ENCODE measurements at places on chromosomes 4 and X.

DNA sequence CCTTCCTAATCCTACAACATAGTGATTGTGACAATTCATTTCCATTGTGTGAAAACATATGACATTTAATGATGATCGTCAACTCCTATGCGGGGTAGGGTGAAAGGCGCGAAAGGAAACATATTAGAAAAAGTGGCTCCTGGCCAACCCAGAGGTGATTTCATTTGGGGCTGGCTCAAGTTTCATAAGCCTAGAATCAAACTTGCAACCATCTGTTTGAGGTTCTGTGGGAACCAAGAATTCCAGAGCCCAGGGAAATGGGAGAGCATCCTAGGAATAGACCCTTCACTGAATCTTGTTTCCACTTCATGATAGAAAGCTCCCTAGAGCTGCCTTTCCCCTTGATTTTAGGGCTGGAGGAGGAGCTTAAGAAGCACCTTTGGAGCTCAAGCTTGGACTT is 101.3 kb upstream of the EGFL6 start:
- DNase-seq, result no peak

DNA sequence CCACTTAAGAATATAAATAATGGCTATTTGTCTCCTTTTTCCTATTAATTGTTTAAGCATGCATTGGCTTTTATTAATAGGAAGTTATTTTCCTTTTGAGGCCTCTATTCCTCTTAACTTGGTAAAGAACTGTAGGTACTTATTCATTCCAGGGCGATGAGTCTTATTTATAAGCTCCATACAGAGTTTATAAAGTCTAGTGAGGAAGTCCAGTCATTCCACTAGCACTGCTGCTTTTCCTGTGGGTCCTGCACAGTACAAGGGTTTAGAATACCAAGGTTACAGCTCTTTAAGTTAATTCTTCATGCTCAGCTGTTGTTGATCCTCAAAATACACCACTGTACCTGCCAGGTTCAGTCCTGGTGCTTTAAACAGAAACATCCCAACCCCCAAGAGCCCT is 28.5 kb upstream of the WNK3 start:
- no peak for DNase-seq

- DNase-seq, result no peak
Observed at GRCh38 chrX:121504153-121504552, 456.7 kb downstream of the GLUD2 start.

- DNase-seq, result no peak
Observed at GRCh38 chr4:3240936-3241522, 7.9 kb upstream of the MSANTD1 start.

DNA sequence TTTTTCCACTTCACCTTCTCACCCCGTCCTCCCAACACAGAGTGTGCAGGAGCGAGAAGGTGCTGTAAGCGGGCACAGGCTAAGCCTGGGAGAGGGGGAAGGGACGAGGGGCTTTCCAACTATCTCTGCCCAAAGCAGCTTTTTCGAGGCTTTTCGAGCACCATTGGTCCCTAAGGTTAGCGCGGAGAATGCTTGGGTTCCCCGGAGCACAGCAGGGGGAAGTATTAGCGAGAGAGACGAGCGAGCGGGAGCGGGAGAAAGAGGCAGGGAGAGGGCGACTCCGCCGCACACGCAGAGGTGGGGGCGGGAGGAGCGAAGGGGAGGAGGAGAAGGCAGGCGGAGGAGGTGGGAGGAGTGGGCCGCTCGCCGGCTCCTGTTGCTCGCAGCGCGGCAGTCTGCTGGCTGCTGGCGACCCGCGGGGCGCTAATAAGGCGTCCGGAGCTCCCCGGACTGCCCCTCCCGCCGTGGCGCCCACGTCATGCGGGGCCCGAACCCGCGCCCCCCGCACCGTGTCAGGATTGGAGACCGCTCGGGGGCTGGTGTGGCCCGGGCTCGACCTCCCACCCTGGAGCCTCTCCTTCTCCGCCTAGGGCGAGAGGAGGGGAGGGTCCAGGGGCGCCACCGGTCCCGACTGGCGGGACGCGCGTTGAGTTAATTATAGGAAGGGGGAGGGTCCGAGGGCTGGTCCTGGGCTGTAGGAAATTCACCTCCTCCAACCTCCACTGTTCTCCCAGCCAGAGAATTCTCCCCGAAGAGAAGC is at the start of gene ADAMTS3:
Gene ADAMTS3 (minus strand): TSS at position 263 of the 760 bp plus-strand sequence. CDS start 459 bp downstream, outside the sequence.
- peak; percentile 6 for DNase-seq

GRCh38 chr4:113122066-113122465 is 72.6 kb downstream of the ANK2 start:
- no peak for DNase-seq

GRCh38 chrX:24508375-24508774 is 43.3 kb downstream of the PDK3 start:
- DNase-seq, result no peak

- DNase-seq, result no peak
Observed at GRCh38 chrX:17732138-17732783, 5.0 kb upstream of the SCML1 start.

DNA sequence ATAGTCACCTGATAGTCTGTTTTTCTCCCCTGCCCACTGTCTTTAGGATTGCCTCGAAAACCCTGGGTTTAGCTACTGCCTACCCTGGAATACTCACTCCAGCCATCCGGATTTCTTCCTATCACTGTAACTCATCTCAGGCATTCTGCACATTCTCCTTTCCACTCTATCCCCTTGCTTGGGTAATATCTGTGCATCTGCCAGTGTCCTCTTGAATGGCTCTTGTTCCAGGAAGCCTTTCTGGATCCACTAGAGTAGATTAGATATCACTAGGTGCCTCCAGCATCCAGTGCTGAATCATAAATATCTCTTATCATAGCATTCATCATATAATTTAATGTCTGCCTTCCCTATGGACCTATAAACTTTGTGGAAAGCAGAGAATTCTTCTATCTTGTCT is 17.1 kb upstream of the GALNT7 start:
- DNase-seq, result no peak

DNA sequence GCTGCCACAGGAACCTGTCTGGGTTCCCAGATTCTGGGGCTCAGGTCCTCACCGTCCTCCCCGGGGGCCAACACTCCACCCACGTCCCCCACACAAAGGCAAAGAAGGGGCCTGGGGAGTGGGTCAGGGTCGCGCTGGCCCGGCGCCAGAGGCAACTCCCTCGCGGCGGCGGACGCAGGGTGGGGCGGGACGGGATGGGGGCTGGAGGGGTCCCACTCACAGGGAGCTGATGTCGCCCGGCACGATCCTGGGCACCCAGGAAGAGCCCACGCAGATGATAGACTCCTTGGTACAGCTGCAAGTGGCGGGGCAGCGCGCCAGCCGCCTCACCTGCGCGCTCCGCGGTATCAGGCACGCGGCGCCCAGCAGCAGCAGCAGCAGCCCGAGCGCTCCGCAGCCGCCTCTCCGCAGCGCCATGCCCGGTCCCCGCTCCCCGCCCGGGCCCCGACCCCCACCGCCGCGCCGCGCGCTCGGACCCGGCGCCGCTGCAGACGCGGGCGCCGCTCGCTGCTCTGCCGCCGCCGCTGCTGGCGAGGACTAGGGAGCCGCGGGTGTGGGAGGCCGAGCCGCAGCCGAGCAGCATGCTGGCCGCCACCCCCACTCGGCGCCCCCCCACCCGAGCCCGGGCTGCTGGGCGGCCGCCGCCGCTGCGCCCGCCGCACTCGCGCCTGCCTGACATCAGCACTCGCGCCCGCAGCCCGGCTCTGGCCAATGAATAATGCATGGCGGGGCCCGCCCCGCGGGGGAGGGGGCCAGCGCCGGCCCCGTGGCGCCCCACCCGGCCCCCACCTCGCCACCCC is at the start of gene LGI2:
Gene LGI2 (minus strand): TSS at position 670 of the 800 bp plus-strand sequence. CDS start 253 bp downstream, at position 417.
- DNase-seq, result peak; percentile 53

- DNase-seq, result no peak
Observed at GRCh38 chrX:122248681-122249080, 935.4 kb upstream of the GRIA3 start.

- DNase-seq, result no peak
Observed at GRCh38 chrX:55072286-55072685, 2.5 kb upstream of the PAGE2B start.

DNA sequence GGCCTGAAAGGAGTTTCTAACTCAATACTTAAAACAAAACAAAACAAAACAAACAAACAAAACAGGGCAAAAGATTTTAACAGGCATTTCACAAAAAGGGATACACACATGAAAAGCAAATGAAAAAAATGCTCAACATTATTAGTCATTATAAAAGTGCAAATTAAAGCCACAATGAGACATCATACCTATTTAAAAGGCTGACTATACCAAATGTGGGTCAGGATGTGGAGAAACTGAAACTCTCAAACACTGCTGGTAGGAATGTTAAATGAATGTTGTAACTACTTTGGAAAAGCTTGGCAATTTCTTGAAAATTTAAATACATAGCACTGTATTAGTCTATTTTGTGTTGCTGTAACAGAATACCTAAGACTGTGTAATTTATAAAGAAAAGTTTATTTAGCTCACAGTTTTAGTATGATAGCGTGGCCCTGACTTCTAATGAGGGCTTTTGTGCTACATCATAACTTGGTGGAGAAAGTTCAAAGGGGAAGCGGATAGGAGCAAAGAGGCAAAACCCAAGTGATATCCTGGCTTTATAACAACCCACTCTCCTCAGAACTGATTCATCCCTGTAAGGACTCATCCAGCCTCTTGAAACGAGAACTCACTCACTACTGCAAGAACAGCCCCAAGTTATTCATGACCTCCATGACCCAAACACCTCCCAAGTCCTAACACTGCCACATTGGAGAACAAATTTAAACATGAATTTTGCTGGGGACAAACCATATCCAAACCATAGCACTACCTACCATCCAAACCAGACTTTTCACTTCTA is 214.0 kb downstream of the TEX11 start:
- no peak for DNase-seq

DNA sequence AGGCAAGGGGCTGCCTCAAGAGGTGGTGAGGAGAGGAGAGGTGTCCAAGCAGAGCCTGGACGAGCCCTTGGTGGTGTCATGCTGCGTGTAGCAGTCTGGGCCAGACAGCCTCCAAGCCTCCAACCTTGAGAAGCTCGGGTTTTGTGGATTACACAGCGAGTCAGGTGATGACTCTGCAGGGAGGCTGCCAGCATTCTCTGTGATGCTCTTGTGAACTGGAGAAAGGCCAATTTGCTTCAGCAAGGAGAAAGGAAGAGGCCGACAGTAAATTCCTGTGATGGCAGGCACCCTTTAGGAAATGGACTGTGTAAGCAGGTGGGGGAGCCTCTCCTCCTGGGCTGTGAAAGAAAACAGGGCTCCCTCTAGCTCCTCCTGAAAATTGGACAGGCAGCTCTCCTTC is 36.0 kb upstream of the CD99L2 start:
- peak; percentile 63 for DNase-seq

DNA sequence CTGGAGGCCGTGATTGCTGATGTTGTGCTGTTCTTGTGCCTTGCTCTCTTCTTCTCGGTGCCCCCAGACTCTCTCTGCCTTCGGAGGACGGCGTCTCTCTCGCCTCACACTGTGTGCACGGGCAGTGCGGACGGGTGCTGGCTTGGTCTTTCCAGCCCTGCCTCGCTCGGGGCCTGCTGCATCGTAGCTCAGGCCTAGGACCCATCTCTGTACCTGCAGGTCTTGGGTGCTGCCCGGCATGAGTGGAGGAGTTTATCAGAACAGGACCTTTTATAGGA is 18.2 kb downstream of the RGS12 start:
- no peak for DNase-seq

- DNase-seq, result no peak
Observed at GRCh38 chr4:84470204-84470785, 28.8 kb downstream of the NKX6-1 start.

- no peak for DNase-seq
Observed at GRCh38 chrX:97260679-97261078, 377.0 kb downstream of the RPA4 start.

DNA sequence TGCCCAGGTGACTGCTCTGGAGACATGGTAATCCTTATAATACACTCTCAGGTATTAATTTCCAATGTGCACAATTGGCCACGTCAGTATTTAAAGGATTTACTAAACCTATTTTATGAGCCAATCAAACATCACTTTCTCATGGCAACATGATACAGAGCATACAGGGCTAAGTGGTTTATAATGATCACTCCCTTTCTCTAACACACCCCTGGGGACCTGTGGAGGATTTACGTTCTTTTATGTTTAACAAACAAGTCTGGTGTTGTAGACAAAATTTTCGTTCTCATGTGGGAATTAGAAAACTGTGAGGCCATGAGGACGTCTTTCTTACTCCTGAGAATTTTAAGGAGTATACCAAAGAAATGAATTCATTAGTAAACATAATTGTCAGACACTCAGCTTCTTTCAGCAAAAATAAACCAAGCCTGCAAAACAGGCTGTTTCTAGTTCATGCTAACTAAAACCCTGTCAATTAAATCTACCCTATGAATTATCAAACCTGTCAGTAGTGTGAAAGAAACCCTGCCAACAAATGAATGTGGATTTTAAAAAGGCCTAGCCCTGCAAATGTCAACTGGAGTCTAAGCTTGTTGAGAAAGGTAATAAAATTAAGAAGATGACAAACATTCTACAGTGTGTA is 155.8 kb downstream of the PDGFC start:
- peak; percentile 79 for DNase-seq

DNA sequence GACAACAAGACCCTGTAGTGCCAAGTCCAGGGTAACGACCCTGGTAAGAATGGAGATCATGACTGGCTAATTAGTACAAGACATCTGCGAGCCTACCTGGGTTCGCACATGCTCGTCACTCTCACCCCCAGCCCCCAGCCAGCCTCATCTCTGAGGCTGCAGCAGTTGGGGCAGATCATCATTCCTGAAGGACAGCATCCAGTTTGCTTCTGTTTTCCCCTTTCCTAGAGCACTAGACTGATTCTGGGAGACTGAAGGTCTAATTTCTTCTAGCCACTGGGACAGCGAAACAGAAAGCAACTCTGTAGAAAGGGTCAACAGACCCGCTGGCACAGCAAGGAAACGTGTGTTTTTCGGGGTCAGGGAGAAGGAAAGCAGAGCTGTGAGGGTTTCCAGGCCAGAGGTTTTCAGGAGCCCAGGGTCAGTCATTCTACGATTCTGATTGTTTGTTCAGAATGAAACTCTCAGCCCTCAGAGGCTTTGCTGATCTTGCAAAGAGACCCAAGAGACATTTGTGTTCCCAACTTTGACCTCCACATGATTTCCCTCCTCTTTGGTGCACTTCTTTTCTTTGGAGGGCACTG is 343.1 kb upstream of the NOCT start:
- no peak for DNase-seq

DNA sequence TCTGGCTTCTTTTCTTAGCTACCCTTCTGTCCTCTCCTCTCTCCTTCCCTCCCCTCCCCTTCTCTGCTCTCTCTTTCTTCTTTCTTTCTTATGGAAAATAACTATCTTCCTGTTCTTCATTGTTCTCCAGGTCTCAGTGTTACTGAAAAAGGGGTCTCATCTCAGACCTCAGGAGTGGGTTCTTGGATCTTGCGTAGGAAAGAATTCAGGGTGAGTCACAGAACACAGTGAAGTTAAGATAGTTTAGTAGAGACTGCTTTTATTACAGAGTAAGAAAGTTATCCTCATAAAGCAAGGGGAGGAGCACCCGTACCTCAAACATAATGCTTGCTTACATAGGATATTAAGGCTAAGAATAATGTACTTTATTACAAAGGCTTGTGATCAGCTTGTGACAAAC is 31.8 kb upstream of the CWH43 start:
- DNase-seq, result no peak

- no peak for DNase-seq
Observed at GRCh38 chr4:100690812-100691211, 173.0 kb upstream of the EMCN start.

- DNase-seq, result no peak
Observed at GRCh38 chrX:100687546-100687945, 43.5 kb downstream of the SRPX2 start.

- DNase-seq, result no peak
Observed at GRCh38 chr4:18422685-18423084, 401.1 kb upstream of the LCORL start.
